Fibroblast of the aortic adventitia (primary cell): ENCODE measurements at places on chromosomes 12 and 14. TPM values are rescaled to one million over a fixed set of nuclear protein-coding genes. Genes with fewer than 3 reads are reported as not detected.
A peak's percentile ranks its signal among the peaks of the same experiment; 100 is the strongest.

DNA sequence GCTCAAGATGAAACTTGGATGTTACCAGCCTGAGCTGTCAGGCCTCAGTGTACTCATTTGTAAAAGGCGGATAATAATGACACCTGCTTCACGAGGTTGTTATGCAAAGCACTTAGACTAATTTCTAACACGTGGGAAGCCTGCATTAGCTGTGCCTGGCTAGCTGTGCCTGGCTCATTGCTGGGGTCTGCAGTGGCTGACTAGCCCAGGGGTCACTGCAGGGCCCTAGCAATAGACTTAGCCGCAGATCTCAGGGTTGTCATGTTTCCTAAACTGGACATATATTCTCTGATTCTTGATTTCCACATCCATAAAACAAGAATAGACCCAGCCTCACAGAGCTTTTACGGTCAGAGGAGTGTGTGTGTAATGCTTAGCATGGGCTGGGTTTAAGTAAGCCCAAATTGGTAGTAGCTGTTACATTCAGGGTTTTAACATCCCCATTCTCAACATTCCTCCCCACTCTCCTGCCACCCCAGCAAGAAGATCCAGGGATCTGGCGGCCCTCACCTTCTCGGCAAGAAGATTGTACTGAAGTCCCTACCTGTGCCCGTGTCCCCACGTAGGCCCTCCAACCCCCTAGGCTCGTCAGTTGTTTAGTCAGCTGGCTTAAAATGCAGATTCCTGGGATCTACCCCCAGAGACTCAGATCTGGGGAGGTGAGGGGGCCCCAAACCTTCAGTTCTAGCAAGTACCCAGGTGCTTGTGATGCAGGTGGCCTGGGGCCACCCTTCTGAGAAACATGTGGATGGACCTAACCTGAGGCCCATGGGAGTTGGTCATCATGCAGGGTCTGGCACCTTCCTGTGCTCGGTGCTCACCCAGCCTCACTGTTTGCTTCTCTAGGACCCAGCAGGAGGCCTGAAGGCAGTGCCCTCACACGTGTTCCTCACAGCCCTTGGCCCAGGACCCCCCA is 8.6 kb downstream of the NR4A1 start:
- peak; percentile 77 for DNase-seq

Gene RD3L
- not detected in 2 replicates for total RNA-seq

- no peak for DNase-seq
Observed at GRCh38 chr14:106518054-106518943, 991.9 kb downstream of the TMEM121 start.

Gene CD163
- not detected in 2 replicates for total RNA-seq

DNA sequence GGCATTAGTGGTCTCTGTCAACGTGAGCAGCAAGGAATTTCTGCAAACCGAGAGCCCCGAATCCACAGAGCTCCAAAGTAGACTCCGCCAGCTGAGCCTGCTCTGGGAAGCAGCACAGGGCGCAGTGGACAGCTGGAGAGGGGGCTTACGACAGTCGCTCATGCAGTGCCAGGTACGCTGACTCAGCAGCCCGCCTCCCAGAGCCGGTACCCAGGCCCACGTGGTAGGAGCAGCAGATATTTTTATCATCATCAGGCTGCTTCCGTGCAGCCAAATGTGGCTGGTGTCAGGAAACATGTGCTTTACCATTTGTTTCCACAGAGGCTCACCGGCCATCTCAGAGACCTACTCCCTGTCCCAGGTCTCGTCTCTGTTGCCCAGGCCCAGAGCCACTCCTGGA is 73.7 kb downstream of the ESR2 start:
- no peak for DNase-seq

GRCh38 chr12:89448951-89449371 is 75.6 kb downstream of the GALNT4 start:
- DNase-seq, result no peak

Gene NID2
- total RNA-seq, result 146 and 370 TPM in 2 replicates

Gene ALDH1L2
- 41.5 and 79.1 TPM in 2 replicates for total RNA-seq

Gene RAD52
- total RNA-seq, result 8.0 and 10.8 TPM in 2 replicates

Gene KRT80
- 0.25 and 0.36 TPM in 2 replicates for total RNA-seq

- no peak for DNase-seq
Observed at GRCh38 chr14:97215263-97215969, 418.2 kb downstream of the VRK1 start.

DNA sequence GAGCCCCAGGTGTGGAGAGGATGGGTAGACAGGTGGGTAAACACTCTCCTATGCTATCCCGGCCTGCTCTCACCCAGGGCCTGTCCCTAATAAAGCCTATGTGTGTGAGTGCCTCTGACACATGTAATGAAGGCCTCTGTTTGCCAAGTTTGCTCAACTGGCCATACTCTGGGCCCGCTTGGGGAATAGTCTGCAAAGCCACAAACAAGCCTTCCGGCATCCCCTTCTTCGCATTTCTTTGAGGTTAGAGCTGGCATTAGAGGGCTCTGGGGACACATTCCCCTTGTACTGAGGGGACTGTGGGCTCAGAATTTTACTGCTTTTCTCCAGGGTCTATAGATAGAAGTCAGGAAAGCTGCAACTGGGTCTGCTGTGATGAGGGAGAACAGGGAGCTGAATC is 240.5 kb downstream of the C12orf75 start:
- DNase-seq, result no peak

- DNase-seq, result no peak
Observed at GRCh38 chr12:112598626-112599025, 179.9 kb downstream of the PTPN11 start.

- DNase-seq, result no peak
Observed at GRCh38 chr12:4275870-4276301, 2.3 kb downstream of the CCND2 start.

DNA sequence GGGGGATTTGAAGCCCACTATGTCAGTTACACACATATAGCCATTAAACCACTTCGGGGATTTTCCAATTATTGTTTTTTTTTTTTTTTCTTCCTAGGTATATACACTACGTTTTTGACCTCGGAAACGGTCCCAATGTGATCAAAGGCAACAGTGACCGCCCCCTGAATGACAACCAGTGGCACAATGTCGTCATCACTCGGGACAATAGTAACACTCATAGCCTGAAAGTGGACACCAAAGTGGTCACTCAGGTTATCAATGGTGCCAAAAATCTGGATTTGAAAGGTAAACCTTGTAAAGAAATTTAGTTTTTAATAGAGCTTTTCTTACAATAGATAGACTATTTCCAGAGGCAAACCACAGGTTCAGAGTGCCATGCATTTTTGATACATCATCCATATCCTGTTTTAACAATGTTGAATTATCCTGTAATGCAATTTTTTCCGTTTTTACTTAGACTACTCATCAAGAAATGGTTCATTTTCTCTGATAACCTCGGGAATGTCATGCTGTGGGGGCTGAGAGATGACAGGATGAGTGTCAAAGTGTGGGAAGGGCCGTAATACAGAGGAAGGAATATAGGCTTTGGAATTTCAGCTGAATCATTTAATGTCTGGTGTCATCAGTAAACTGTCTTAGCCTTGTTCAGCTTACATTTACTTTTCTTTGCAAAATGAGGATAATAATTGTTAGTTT is 797.1 kb downstream of the NRXN3 start:
- DNase-seq, result peak; percentile 36
